Activated CD4-positive, alpha-beta T cell treated with anti-CD3 and anti-CD28 coated beads for 1 hour (primary cell): ENCODE measurements at places on chromosomes 12 and 14.

DNA sequence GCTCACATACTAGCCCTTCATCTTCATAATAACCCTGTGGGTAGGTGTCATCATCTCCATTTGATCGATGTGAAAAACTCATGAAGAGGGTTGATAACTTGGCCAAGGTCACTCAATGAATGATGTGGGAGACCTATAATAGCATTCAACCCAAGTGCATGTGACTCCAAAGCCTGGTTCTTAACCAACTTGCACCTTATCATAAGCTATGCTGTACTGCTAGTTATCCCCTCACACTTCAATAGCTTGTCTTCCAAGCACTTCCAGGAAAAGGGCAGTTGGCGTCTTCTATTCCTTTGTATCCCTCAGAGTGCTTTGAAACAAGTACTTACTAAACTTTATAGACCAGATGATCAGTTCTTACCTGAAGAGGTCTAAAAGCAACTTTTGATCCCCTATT is 15.2 kb downstream of the VIPAS39 start:
- DNase-seq = no peak

- DNase-seq = no peak
Measured at GRCh38 chr14:24058951-24059475, 7.2 kb downstream of the CARMIL3 start.

DNA sequence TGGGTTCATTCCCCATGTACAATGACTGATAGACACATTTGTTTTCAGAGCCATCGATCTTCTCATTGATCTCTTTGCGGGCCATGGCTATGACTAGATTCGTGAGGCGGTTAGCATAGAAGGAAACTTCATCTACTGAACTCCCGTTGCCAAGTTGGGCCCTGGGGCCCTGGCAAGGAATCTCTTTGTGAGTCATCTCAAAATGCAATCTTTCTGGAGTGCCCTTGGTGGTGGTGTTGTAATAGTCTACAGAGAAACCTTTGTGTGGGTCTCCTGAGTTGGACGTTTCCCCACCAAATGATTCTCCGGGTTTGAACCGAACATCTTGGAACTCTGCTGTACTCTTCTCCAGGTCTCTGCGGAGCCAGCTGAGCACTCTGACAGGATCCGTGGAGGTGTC is 20.4 kb downstream of the AKAP3 start:
- DNase-seq = no peak

- no peak for DNase-seq
Measured at GRCh38 chr14:48614003-48614402, 938.6 kb upstream of the MDGA2 start.
